ENCODE measurements at places on chromosomes 2 and 18. TPM values are rescaled to one million over a fixed set of nuclear protein-coding genes. Genes with fewer than 3 reads are reported as not detected.

The GRB14 gene
- total RNA-seq, result 2.8 TPM

The MOCOS gene
- total RNA-seq, result 0.39 TPM

The GPAT2 gene
- 1.2 TPM for total RNA-seq

The HRH4 gene
- total RNA-seq, result not detected

The CXCR1 gene
- total RNA-seq, result not detected

The NPHP1 gene
- 4.3 TPM for total RNA-seq

The HNMT gene
- 7.6 TPM for total RNA-seq

The IL36B gene
- not detected for total RNA-seq

The SKOR2 gene
- not detected for total RNA-seq

The TMEM178A gene
- total RNA-seq, result not detected

The SLC5A7 gene
- not detected for total RNA-seq

The CDH2 gene
- total RNA-seq, result 10.3 TPM

The C1GALT1C1L gene
- 1.3 TPM for total RNA-seq

All from placental epithelial cell (primary cell).